ENCODE measurements at places on chromosomes 7 and 10. TPM values are rescaled to one million over a fixed set of nuclear protein-coding genes. Genes with fewer than 3 reads are reported as not detected.
A peak's percentile ranks its signal among the peaks of the same experiment; 100 is the strongest.

The CPA2 gene
- total RNA-seq: not detected

The SEMA3D gene
- 4.4 TPM for total RNA-seq

DNA sequence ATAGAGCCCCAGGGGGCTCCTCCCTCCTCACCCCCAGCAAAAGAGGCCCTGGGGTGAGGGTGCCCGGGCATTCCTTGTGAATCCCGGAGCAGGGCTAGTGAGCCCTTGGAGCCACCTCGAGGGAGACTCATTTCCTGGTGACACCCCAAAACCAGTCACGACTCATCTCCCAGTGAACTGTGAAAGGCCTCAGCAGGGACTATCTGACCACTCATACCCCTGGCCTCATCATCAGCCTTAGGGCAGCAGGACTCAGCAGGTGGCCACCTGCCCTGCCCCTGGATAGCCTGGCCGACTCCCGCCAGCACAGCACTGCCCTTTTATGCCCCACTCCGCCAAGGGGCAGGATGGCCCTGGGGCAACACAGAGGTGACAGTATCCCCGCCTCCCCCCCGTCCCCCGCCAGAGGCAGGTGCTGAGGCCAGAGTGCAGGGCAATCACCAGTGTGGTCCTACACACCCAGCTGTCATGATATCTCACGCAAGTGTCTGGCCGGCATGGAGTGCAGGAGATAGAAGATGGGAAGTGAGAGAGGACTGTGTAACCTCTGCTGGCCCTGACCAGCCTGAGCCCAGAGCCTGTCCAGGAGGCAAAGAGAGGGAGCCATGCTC lies 3.2 kb downstream of the SNCG start:
- no peak for DNase-seq

The KDM7A gene
- total RNA-seq: 1.2 TPM

GRCh38 chr7:138527746-138528223 lies 67.7 kb downstream of the TRIM24 start:
- DNase-seq: no peak

- peak; percentile 87 for DNase-seq
These were observed 126.2 kb downstream of the PRPF18 start for GRCh38 chr10:13712837-13713581.

DNA sequence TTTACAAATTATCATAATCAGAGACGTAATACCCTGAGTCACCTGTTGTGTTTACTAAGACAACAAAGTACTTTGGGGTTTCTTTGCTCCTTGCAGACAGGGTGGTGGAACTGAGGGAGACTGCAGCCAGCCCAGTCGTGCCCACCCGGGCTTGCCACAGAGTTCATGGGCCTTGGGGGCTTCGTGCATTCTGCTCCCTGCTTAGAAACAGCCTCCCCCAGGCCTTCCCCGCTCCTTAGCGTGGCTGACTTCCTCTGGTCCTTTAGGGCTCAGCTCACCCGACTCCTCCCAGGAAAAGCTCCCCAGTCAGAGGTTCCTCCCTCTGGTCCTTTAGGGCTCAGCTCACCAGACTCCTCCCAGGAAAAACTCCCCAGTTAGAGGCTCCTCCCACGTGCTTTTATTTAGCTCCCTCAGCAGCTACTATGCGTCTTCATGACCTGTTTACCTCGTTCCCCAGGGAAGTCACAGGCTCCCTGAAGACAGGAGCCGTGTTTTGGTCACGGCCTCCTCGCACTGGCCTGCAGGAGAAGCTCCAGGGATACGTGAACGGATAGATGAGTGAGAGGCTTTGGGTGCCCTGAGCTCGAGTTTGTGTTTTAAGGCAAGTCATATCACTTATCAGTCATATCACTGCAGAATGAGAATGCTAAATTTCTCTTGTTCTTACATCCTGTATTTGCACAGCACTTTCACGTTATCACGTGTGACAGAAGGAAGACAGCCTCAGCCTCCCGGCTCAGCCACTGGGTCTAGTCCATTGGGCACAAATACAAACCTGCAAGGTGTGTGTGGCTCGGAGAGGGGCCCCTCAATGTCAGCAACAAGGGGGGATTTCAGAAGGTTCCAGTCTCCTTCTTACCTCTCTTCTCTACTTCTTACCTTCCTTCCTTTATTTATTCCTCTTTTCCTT lies 52.7 kb upstream of the VIPR2 start:
- no peak for DNase-seq

The OR2A7 gene
- total RNA-seq: not detected

DNA sequence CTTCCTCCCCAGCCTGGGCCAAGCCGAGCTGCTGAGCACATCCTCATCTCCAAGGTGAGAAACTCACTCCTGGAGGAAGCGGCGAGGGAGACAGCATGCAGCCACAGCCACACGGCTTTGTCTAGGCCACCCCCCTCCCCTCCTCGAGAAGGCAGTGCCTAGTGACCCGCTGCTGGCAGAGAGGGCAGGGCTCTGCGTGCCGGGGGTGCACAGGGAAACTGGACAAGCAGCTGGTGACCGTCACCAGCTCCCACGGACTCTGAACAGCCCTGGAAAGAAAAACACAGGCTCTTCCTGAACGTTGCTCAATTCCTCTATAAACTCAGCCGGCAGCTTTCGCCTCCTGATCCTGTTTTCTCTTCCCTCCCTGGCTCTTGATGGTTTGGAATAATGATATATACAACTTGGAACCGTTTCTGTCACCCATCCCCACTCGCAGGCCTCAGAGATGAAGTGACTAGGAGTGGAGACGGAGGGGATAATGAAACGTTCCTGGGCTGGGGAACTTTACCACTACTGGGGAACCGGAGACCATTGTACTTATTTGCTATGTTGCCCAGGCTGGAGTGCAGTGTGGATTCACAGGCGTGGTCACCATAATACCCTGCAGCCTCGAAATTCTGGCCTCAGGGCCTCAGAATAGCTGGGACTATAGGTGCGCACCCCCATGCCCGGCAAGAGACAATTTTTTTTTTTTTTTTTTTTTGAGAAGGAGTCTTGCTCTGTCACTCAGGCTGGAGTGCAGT lies 19.3 kb downstream of the PAPOLB start:
- DNase-seq: no peak

DNA sequence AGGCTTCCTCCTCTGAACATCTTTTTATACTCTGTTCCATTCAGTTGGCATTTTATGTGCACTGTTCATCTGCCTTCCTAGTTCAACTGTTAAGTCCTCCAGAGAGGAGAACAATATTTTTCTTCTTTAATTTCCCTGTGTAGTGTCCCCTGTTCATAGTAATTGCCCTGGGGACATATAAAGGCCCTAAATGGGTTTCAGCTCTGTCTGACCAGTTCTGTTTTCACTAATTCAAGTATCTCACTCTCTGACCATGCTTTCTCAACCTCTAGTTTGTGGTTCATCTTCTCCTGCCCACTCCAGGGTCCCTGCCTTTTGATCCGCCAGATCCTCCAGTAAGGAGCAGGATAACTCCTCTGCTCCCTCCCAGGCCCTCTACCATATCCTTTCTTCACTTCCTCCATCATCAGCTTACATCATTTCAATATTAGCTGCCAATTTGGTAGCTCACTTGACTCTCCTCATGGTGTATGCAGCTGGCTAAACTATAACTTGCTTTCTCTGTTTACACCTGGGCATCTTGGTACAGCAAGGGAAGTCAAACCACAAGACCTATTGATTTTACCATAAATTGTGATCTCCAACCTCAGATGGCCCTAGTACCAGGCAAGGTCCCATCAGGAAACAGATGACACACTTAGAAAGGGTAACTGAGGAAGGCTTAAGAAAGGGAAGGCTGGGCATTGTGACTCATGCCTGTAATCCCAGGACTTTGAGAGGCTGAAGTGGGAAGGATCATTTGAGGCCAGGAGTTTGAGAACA lies 17.7 kb upstream of the C10orf67 start:
- DNase-seq: no peak

The CNPY1 gene
- total RNA-seq: not detected

DNA sequence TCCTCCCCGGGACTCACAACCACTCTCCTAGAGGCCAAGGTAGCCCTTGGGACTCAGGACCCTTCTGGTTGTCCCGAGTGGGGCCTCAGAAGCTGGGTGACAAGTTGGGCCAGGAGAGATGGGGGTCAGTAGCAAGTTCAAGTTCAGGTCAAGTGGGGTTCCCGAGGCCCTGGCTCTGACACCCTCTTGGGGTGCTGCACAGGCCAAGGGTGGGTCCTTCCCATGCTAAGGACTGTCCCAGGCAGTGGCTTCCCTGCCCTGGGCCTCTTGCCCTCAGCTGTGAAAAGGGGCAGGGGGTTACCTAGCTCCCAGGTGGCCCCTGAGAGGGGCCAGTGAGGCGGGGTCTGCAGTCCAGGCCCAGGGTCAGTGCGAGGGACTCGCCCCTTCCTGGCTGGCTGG lies 115.4 kb upstream of the TNRC18 start:
- no peak for DNase-seq

GRCh38 chr10:21330628-21331020 lies 194.9 kb downstream of the SKIDA1 start:
- no peak for DNase-seq

The DYNC1I1 gene
- total RNA-seq: 3.9 TPM

GRCh38 chr7:22726907-22727713 lies at the start of gene IL6:
IL6 (plus strand) TSS chr7:22727200; CDS start chr7:22727263, 63 bp downstream.
- peak; percentile 93 for DNase-seq

DNA sequence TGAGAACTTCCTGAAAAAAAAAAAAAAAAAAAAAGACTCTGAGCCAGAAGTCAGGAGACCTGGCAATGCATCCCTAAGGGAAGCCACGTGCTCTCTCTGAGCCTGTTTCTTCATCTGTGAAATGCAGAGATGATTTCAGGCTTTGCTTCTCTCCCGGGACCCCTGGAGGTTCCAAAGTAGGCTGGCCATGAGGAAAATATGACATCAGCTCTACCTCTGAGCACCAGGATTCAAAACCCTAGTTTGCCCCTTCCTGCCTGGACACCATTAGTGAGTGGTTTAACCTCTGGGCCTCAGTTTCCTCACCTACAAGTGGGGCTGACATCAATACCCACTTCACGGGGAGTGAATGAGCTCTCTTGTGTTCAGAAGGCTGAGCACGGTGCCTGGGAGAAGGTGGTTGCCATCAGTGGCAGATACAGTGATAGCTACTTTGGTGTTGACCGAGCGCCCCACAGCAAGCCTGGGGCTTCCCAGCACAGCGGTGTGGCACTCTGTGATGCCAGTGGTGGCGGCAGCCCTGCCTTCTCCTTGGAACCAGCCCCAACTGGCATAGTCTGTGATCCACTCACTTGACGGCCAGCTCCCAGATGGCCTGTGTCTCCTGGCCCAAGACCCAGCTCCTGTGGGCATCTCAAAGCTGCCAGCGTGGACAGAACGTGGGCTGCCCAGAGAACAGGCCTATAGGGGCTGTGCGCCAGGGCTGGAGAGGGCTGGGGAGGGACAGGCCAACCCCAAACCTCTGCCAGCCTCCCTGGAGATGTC lies 153.1 kb upstream of the UNC5B start:
- DNase-seq: no peak

- DNase-seq: peak; percentile 78
These were observed 48.5 kb upstream of the OSBPL3 start for GRCh38 chr7:25028370-25029021.

- DNase-seq: no peak
These were observed 110.2 kb downstream of the MTPAP start for GRCh38 chr10:30238836-30239235.

- no peak for DNase-seq
These were observed 92.7 kb upstream of the GPR26 start for GRCh38 chr10:123573236-123574108.

All from SJSA1 (cell line).